ENCODE measurements at places on chromosomes 7 and 10. TPM values are rescaled to one million over a fixed set of nuclear protein-coding genes. Genes with fewer than 3 reads are reported as not detected.

Gene DYNC1I1
- total RNA-seq: 38.8 TPM

Gene SPDYE2
- total RNA-seq: not detected

Gene PTPN20
- total RNA-seq: 13.0 TPM

Gene CALY
- not detected for total RNA-seq
